ENCODE measurements at places on chromosomes 3 and 15. TPM values are rescaled to one million over a fixed set of nuclear protein-coding genes. Genes with fewer than 3 reads are reported as not detected.
A peak's percentile ranks its signal among the peaks of the same experiment; 100 is the strongest.

The NIT2 gene
- 13.3 TPM for total RNA-seq

DNA sequence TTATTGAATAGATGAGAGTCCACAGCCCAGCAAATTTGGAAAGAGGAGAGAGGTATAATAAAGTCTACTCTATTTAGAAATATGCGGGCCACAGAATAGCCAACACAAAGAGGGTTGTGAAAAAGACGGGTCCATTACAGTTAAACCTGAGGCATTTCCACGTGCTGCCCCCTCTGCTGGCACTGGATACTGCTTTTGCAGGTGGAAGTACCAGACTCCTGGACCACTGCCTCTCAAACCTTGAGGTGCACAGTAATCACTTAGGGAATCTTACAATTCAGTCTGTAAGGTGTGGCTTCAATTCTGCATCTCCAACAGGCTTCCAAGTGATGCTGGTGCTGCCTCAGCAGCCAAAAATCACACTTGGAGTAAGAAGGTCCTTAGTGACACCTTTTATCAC is 3.0 kb upstream of the TFDP2 start:
- DNase-seq: no peak

GRCh38 chr3:59607656-59608055 is 557.8 kb upstream of the CFAP20DC start:
- DNase-seq: peak; percentile 16

DNA sequence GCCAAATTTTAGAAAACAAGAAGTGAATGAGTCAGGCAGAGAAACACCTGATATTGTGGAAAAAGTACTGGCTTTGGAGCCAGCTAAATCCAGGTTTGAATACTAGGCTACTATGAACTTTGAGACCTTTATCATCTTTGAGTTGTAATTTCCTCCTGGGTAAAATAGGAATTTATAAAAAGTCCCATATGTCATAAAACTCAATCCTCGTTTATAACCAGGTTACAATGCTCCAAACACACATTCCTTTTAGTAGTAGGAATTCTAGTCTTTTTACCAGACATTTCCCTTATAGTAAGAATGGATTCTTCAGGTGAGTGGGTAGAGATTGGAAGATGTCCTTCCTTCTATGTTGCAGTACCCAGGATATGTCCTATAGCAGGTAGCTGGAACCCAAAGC is 16.7 kb upstream of the DPH6 start:
- DNase-seq: no peak

The CGNL1 gene
- under 0.01 TPM for total RNA-seq

- no peak for DNase-seq
These were observed 235.1 kb upstream of the CCDC54 start for GRCh38 chr3:107142171-107142570.

The EPHB3 gene
- total RNA-seq: 0.83 TPM

GRCh38 chr3:90031121-90031520 is 923.7 kb downstream of the EPHA3 start:
- no peak for DNase-seq

The RASSF1 gene
- total RNA-seq: 17.4 TPM

The GRK7 gene
- not detected for total RNA-seq

- DNase-seq: no peak
These were observed 124.3 kb downstream of the TIGIT start for GRCh38 chr3:114418107-114418506.

- no peak for DNase-seq
These were observed 3.1 kb upstream of the CPLX3 start for GRCh38 chr15:74823324-74823723.

The CFAP92 gene
- total RNA-seq: not detected

DNA sequence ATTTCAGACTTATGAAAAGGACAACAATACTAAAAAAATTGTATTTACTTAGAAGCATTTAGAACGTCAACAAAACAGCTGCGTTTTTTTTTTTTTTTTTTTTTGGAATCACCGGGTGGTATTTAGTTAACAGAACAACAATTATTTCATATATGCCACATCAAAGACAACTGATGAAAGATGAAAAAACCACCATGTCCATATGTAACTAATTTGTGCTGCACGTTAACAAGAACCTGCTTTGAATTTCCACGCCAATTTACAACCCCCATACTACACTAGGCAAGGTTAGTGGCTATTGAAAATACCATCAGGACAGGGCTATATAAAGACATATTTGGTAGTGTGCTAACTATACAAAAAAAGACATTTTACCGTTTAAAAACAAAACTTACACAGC is 189.3 kb upstream of the ROBO1 start:
- no peak for DNase-seq

DNA sequence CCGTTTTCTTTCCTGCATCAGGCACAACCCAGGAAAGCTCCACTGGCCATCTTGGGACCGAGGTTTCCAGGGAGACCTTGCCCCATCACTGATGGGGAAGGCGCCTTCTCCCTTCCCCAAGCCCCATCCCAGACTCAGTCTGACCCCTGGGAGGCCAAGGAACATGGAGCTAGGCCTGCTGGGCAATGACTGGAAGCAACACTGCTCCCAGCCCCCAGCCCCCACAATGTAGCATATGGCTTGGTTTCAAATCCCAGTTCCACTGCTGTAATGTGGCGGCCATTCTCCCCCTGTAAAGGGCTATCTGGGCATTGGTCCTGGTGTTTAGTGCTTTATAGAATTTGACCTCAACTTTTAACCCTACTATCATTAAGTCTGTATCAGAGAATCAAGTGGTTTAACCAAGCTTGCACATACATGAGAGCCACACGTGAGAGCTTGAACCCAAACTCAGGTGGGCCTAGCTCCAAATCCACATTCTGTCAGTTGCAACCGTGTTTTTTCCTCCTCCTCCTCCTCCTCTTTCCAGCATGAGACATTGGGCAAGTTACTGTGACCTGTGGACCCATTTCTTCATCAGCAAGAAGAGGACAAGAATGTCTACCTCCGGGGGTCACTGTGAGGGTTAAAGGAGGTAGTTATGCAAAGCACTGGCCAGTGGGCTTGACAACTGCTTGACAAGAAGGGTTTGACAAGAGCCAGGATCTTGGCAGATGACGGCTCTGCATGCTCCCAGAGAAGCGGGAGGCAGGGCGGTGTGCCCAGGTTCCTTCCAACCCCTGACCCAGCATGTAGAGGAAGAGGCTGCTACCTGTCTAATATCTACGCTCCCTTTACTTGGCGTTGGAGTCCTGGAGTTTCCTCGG is 37.4 kb downstream of the KLHL25 start:
- no peak for DNase-seq

DNA sequence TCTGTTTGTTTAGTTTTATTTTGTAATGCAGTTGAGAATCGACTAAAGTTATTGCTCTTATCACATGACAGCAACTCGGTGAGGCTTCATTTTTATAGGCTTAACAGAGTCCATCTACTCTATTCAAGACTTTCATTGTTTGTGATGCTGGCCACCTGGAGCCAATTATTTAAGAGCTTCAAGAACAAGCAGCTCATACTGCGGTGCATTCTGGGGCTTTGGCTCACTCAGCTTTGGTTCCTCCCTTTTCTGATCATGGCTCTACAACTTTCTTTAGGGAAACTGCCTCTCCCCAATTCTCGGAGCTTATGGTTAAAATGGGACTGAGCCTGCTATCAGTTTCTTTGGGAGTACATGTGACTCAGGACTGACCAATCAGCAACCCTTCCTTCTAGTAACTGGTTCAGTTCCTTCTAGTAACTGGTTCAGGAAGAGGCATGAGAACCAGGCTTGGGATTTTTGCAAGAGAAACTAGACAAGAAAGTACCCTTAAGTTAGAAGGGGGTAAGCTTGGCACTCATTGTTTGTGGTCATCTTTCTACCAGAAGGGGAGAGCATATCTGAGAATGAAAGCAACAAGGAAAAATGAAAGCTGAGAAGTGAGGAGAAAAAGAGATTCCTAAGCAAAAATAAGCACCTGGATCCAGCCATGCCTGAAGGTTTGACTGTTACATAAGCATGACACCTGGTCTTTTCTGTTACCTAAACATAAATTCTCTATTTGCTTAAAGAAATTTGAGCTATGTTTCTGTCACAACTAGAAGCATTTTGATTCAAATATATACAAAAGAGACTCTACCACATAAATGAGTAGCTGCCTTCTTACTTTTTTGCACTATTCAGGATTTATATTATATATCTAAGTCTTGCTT is 24.1 kb upstream of the ARHGEF3 start:
- no peak for DNase-seq

Measured in IMR-90 (cell line).